ENCODE measurements at places on chromosomes 4 and X. TPM values are rescaled to one million over a fixed set of nuclear protein-coding genes. Genes with fewer than 3 reads are reported as not detected.

The PCDH7 gene
- 0.12 TPM for total RNA-seq

The GPR173 gene
- total RNA-seq, result not detected

The FGFBP2 gene
- 0.24 TPM for total RNA-seq

The TSPAN5 gene
- 16.7 TPM for total RNA-seq

The KCTD8 gene
- not detected for total RNA-seq

The FAM184B gene
- 0.07 TPM for total RNA-seq

The SPANXN3 gene
- not detected for total RNA-seq

The ASMT gene
- 0.28 TPM for total RNA-seq

The VCX3A gene
- total RNA-seq, result not detected

The RBMXL3 gene
- total RNA-seq, result not detected

The PAGE1 gene
- total RNA-seq, result not detected

The SERTM2 gene
- not detected for total RNA-seq

The HERC3 gene
- 8.6 TPM for total RNA-seq

The TBC1D9 gene
- 5.9 TPM for total RNA-seq

The PDGFRA gene
- total RNA-seq, result 0.40 TPM

The PJA1 gene
- 15.2 TPM for total RNA-seq

The RENBP gene
- not detected for total RNA-seq

The TRIM2 gene
- 0.91 TPM for total RNA-seq

The SERPINA7 gene
- total RNA-seq, result not detected

The AMBN gene
- total RNA-seq, result not detected

The GEMIN8 gene
- total RNA-seq, result 10.7 TPM

The SNCA gene
- 0.74 TPM for total RNA-seq

The IL1RAPL1 gene
- not detected for total RNA-seq

The CT47C1 gene
- not detected for total RNA-seq

The BCORL1 gene
- 10.5 TPM for total RNA-seq

The TCP11X2 gene
- not detected for total RNA-seq

The SLC38A5 gene
- not detected for total RNA-seq

The SGMS2 gene
- 20.0 TPM for total RNA-seq

The EPGN gene
- total RNA-seq, result not detected

Measured in A549 treated with ZK216348 at 1 μM for 4 hours (cell line).